Lung (tissue), 17 donors: ENCODE measurements at places on chromosomes 5 and 9. TPM values are rescaled to one million over a fixed set of nuclear protein-coding genes. Genes with fewer than 3 reads are reported as not detected.

The TLE4 gene
- 44.1 TPM for total RNA-seq

The PCSK1 gene
- total RNA-seq, result 3.3 TPM

- no peak for DNase-seq
Measured at GRCh38 chr9:97627624-97628023, 5.5 kb downstream of the TSTD2 start.

DNA sequence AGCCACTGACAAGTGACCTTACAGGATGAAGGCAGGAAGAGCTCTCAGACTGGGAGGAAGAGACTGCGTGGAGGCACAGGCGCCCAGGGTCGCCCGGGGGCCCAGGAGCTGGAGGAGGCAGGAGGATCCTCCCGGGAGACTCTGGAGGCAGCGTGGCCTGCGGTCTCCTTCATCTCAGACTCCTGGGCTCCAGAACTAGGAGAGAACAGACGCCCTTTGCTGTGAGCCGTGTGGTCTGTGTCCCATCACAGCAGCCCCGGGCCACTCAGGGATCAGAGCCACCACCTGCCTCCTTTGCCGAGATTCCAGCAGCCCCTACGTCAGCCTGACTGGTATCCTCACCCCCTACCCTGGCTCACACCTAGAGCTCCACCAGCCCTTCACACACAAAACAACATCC, 45.2 kb downstream of the SLC12A7 start:
- no peak for DNase-seq

GRCh38 chr9:73531658-73532057, 380.0 kb downstream of the ANXA1 start:
- no peak for DNase-seq

DNA sequence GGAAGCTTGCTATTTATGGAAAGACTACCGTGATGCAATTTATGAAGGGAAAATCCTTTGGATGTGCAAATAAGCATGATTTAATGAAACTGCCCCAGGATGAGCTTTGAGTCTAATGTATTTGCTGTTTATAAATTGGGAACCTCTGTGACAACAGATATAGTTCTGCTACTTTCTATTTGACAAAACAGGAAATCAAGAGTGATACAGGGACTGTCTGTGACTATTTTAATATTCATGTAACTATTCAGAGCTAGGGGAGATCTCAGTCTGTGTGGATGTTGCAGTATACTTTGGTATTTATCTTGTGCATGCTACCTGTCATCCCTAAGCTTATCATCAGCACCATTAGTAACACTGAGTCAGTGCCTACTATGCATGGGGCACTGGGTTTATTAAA, 132.1 kb downstream of the PDZD2 start:
- DNase-seq, result no peak

DNA sequence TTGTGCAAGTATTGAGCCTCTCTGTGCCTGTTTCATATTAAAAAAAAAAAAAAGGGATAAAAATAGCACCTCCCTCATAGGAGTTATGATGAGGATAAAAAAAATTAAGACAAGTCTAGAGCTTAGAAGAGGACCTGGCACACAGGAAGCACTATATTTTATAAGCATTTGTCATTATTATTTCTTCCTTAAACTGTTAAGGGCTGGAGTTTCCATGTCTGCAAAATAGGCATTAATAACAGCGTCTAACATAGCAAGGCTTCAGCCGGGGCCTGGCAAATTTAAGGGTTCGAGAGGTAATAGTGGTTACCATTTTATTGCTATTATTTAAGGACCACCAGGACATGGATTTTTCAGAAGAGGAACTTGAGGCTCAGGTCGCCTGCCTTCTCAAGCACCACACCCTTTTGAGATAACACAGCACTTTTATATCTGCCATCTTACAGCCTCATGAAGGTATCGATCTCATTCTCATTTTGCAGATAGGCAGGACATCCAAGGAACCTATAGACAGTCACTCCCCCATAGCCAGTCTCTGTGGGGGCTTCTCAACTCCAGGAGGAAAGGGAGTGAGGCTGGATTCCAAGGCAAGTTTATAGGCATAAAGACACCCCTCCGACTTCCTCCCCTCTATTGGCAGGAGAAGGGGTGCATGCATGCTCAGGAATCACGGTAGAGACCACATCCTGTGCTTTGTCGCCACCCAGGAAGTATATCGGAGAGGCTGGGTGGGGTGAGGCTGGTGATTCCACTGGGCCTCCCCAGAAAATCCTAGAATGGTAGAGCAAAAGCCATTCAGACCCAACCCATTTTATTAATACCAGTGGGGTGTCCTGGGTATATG, 2.4 kb downstream of the ANXA6 start:
- no peak for DNase-seq

GRCh38 chr5:437281-437771, 5.7 kb upstream of the EXOC3 start:
- DNase-seq, result no peak
